ENCODE measurements at places on chromosomes 7 and 10.

- no peak for DNase-seq
Measured at GRCh38 chr7:137989094-137989493, 12.8 kb downstream of the CREB3L2 start.

DNA sequence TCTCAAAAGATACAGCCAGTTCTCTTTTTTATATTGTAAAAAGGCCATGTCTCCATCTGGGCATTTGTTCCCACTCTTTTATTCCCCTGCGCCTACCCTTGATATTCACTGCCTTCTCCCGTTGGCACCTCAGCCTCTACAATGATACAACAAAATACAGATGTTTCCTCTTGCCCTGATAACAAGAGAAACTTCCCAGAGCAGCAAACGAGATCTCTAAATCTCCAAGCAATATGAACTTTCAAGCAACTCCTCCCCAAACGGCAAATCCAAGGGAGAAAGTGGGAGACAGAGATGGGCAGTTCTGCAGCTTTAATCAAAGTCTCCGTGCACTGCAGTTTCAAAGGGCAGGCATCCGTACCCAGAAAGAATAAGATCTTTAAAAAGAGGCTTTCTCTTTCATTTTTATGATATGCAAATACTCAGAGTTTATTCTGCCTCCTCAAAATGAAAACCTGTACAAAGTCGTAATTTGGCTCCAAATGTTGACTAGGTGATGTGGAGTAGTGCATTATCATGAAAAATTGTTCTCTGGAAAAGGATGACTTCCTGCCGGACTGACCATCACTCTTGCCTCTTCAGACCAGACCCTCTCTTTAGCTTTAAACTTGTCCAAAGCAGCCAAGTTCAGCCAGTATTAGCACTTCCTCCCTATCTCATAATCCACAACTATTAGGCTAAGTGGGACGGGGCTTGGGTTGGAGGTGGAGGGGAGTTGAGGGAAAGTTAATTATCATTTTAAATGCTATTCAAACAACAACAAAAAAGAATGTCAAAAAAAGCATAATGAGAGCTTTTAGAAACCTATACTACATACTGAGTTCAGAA lies 682 bp downstream of the HGF start:
- DNase-seq: no peak

- DNase-seq: no peak
Measured at GRCh38 chr7:6032641-6033040, 1.5 kb downstream of the ANKRD61 start.

DNA sequence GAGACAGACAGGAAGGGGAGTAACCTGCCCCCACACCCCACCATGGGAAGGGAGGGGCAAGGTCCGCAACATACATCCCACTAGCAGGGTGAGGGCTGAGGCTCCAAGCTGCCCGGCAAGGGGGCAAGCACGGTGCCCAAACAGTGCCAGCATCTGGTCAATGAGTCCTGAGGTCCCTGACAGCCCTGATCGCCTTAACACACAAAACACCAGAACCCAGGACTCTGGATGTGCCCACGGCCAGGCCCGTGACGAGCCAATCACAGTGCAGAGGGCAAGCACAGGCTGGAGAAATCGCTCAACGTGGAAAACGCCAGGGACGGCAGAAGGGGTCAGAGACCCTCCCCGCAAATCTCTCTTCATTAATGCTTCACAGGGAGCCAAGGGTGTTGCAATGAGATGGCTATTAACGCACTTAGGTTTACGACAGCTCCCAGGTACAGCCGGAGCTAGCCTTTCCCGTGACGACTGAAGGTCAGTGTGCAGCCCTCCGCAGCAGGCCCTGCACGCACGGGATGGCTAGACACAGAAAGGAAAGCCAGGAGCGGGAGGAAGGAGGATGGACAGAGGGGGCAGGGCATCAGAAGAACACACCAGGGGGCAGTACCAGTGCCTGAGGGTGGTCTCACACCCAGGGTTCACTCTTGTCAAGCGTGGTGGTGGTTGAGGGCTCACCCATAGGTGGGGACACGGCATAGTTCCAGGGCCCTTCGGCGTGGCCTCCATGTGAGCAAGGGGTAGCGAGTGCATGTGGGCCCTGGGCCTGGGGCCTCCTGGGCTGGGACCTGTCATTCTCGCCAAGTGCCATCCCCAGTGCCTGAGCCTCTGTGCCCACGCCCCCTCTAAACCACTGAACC lies 220.5 kb downstream of the MAD1L1 start:
- DNase-seq: no peak

DNA sequence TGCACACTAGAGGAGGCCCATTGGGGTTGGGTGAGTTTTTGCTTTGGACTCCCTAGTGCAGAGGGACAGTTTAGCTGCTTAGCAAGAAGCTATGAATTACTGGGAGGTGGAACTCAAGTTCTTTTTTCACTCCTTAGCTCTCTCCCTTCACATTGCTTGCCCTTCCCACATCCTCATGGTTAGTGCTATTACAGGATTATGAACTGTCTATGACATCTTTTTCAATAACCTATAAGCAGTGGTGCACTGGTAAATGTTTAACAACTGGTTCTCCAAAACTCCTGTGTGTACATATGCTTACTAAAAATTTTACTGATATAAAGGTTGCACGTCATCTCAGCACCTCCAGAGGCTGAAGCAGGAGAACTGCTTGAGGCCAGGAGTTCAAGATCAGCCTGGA lies 6.2 kb downstream of the SSMEM1 start:
- DNase-seq: no peak

DNA sequence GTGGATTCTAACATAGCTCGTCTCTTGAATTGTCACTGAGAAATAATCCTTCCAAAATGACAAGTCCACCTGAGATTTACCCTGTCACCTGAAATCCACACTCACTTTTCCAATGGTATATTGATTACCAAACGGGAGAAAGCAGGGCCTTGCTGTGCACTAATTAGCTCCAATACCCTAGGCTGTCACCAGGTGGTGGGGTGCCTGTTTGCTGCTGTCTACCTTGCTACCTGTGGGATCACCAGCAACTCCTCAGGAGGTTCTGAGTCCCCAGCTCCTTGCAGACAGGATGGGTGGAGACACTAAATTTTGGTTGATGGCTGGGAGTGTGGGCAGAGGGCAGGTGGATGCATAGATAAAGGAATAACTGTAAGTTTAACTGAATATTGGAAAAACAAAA lies 237.2 kb upstream of the ZNF32 start:
- DNase-seq: no peak
